Right renal cortex interstitium (tissue), 3 donors: ENCODE measurements at places on chromosomes 12 and 14.
A peak's percentile ranks its signal among the peaks of the same experiment; 100 is the strongest.

DNA sequence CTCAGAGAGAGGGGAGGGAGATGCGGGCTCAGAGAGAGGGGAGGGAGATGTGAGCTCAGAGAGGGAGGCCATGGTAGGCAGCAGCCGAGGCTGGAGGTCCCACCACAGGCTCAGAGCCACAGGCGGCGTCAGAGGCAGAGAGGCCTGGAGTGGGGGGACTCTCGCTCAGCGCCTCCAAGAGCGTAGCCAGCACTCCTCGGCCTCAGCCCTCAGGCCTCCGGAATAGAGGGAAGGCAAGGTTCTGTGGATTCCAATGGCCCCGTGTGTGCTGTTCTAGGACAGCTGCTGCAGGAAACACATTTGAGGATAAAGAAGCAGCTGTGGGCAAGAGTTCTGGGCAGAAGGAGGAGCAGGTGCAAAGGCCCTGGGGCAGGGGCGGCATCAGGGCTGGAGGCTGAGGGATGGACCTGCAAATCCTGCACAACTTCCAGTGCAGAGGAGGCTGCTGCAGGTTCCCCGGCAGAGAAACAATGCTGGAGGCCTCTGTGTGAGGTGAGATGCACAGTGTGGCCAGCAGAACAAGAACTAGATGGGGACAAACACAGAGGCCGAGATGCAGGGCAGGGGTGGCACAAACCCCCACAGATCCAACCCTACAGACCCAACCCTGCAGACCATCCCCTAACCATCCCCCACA lies 59.1 kb upstream of the GALNT9 start:
- no peak for DNase-seq

DNA sequence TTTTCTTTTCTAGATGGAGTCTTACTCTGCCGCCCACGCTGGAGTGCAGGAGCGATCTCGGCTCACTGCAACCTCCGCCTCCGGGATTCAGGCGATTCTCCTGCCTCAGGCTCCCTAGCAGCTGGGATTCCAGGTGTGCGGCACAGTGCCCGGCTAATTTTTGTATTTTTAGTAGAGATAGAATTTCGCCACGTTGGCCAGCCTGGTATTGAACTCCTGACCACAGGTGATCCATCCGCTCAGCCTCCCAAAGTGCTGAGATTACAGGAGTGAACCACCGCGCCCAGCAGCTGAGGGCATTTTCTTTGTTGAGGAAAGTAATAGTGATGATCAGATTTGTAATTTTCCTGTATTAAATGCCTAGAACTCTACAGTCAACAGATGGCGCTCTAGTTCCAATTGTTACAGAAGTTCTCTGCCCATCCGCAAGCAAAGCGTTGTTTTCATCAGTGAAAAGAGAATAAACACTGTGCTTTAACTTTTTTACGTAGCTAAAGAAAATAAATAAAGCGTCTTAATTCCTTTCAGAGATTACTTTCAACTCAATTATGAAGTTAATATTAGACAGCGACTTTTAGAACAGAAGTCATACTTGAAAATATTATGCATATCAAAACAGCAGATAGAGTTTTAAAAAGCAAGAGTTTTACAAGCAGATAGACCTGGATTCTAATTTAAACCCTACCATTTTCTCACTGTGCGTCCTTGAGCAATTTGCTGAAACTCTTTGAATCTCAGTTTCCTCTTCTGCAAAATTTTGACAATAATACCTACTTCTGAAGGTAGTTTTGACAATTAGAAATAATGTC lies 335.1 kb downstream of the DUSP6 start:
- peak; percentile 56 for DNase-seq

DNA sequence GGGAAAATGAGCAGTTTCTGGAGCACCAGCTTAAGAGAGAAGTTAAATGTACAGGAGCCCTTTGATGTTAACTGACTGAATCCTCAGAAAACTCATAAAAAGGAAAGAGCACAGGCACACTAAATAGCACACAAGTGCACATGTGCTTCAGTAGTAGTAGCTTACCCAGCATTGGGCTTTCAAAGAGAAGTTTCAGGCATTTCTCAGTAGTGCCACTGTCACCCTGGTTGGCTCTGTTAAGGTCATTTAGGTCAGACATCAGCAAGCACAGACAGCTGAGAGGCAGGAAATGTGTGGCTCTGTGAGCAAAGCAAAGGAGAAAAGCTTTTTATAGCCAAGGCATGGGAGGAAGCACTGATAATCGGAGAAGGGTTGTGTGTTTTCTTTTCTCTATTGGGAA lies 96.3 kb upstream of the HIF1A start:
- DNase-seq = no peak

DNA sequence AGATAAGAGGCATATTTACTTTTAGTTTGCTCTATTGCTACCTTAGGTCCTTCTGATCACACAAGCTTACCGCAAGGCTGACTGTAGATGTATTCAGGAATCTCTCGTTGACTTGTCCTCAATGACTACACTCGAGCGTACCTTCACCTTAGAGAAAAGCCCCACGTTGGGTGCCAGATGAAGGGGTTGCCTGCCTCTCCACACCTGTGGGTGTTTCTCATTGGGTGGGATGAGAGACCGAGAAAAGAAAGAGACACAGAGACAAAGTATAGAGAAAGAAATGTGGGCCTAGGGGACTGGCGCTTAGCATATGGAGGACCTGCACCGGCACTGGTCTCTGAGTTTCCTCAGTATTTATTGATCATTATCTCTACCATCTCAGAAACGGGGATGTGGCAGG lies 51.8 kb downstream of the ASCL4 start:
- no peak for DNase-seq

GRCh38 chr12:71955970-71956369 lies 17.3 kb downstream of the TPH2 start:
- DNase-seq = no peak

DNA sequence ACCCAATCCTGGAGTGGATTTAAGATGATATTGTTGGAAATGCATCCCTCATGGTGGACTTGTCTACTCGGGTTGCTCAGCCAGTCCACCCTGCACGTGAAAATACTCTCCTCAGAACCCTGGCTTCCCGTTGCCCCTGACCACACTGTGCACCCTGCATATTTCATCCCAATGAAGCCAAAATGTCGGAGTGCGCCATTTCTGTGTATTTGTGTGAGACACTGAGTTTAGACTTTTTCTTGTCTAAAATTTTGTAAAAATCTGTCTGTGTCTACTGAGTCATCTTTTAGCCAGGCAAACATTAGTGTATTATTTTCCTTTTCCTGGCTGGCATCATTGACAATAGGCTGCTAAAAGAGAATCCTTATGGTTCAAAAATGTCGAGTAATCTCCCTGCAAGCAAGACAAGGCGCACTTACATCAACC lies 485 bp upstream of the PNMA1 start:
- no peak for DNase-seq

- DNase-seq = no peak
These were observed 2.8 kb downstream of the TMEM179 start for GRCh38 chr14:104601786-104602185.

- no peak for DNase-seq
These were observed 45.9 kb downstream of the VWF start for GRCh38 chr12:6078398-6079096.

DNA sequence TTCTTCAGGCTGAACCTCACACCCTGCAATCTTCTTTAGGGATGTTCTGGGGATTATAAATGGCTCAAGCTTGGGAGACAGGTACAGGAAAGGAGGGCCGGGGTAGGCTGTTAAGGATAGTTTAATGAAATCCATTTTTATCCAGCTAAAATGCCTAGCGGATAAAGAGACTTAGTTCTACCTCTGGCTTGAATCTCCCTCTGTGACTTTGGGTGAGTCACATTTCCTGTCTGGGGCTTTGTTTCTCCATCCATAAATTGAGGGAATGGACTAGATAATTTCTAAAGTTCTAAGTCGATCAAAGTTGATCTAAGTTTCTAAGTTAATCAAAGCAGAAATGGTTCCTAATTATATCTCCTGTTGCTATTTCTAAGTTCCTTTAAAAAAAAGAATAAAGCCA lies 319.6 kb upstream of the E2F7 start:
- DNase-seq = no peak
